ENCODE measurements at places on chromosomes 11 and 22.

GRCh38 chr11:6596239-6596877, 7.1 kb downstream of the RRP8 start:
- DNase-seq, result no peak

GRCh38 chr22:40330086-40330485, 16.2 kb upstream of the ADSL start:
- DNase-seq, result no peak

DNA sequence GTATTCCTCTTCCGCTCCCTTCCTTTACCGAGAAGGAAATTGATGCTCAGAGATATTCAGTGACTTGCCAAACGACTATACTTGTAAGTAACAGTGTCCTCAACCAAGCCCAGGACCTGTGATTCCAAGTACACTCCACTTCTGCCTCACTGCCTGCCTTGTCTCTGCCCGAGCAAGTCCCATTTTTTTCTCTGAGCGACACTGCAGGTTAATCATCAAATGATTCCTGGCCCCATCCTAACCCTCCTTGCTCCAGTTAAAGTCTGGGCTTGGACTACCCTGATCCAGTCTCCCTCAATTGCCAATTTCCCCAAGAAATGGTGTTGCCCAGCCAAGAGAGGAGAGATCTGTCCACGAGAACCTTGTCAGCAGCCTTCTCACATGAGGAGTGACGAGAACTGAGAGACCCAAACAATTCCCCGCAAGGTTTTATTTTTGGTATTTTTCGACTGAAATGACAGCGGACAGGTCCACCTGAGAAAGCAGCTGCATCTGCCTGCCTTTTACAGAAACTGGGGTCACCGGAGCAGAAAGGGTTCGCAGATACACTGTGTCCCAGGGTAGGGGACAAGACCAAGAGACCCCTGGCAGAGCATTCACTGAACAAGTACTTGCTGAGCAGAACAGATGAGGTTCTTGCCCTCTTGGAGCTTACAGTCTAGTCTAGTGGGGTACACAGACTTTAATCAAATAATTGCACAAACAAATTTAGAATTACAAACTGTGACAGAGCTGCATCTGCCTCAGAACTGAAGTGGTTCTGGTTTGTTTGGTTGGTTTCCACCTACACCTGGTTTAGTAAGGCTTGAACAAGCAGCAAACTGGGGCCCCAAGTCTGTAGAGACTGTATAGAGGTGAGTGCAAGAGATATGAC, 11.4 kb downstream of the POU2AF1 start:
- no peak for DNase-seq

DNA sequence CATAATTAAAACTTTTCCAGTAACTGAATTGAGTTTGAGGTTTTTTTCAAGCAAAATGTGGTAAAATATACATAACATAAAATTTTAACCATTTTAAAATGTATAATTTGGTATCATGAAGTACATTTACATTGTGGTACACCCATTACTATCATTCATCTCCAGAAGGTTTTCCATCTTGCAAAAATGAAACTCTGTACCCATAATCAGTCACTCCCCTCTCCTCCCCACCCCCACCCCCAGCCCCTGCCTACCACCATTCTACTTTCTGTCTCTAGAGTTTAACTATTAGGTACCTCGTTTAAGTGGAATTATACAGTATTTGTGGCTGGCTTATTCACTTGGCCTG, 63.7 kb downstream of the MICAL2 start:
- no peak for DNase-seq

DNA sequence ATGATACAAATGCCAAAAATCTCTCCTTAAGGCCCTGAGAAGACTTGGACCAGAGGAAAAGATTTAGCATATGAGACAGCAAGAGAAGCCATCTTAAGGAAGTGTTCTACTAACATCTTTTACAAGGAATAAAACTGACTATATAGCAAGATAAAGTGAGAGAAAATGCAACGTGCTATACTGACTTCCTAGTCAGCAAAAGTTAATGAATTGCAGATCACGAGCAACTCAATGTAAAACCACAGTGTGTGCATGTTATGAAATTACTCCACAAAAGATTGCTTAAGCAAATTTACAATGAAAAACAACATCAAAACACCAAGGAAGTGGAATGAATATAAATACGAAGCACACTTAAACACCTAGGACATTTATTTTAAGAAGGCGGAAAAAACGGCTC, 187.5 kb downstream of the CADM1 start:
- DNase-seq, result no peak

DNA sequence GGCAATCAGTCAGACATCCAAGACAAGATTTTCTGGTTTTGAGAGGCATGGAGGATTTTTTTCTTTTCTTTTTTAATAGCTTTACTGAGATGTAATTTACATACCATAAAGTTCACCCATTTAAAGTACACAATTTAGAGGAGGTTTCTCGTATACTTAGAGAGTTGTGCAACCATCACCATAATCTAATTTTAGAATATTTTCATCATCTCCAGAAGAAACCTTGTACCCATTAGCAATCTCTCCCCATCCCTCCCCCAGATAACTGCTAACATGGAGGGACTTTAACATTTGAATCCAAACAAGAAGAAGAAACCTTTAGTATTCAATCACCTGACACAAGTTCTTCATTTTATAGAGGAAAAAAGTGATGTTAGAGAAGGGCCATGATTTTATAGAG, 83.6 kb downstream of the CLPB start:
- no peak for DNase-seq

DNA sequence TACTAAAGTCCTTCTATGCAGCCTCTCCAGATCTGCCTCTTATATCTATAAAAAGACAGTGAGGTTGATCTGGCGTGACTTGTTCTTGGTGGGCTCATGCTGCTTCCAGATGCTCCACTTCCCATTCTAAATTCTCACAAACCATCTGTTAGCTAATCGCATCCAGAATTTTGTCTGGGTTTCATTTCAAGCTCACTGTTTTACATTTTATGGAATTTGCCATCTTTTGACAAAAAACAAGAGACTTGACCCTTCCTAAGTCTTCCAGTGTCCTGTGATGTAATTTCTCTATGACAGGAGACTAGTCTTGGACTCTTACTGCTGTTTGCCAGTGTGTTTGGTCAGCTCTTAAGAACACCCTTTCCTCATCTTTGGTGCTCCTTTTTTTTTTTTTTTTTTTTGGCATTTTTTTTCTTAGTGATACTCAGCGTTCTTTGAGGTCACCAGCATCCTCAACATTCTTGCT, 23.0 kb downstream of the CRKL start:
- no peak for DNase-seq

GRCh38 chr11:72041364-72042063, 38.8 kb downstream of the NUMA1 start:
- peak; percentile 81 for DNase-seq

- DNase-seq, result peak; percentile 29
Observed at GRCh38 chr11:83159902-83160865, 3.3 kb downstream of the PCF11 start.

DNA sequence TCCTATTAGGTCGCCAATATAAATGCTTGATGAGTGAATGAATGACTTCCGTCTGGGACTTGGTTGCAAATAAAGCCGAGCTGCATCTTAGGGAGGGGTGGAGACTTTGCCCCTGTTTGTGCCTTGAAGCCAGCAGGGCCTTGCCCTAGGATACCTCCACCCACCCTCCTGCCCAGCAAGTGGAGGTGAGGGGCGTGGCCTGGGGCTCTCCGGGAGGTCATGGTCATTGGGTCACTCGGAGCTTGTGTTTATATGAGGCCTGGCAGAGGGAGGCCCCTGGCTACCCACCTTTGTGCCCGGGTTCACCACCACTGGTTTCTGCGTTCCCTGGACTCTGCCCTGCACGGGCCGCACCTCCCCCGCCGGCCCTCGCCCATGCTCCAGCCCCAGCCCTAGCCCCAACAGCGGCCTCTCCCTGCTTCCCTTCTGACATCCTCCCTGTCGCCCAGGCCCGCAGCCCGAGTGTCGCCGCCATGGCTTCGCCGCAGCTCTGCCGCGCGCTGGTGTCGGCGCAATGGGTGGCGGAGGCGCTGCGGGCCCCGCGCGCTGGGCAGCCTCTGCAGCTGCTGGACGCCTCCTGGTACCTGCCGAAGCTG, 4.3 kb downstream of the MPST start:
- no peak for DNase-seq

- no peak for DNase-seq
Observed at GRCh38 chr11:1746511-1746931, 3.9 kb downstream of the IFITM10 start.

Data from fibroblast of skin of back (primary cell).